NCI-H1092 (cell line): ENCODE measurements at places on chromosomes 7 and 10.

DNA sequence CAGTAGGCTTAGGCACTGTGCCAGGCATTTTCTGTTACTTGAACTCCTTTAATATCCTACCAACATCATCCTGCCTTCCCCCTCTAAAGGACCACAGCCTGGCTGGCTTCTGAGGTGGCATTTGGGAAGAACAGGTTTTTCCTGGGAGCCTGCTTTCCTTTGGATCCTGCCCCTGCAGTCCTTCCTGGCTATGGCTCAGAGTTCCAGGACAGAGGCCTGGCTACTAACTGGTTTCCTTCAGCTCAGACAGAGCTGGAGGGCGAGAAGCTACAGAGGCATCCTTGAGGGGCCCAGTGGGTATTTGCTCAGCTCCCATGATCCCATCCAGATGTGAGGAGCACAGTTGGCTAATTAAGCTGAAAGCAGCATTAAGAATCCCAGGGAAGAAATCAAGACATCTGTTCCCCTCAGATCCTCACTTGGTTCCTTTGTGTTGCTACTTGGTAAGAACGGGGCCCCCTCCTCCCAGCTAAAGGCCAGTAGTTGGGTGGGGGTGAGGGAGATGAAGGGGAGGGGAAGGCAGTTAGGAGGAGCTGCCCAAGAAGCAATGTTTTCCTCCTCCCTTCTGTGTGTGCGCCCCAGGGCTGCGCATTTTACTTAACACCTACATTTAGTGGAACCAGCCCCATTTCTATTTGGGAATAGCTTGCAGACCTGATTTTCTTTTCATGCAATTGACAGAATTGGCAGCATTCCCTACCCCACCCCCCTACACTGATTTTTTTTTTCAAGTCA, 142.6 kb upstream of the SORCS3 start:
- no peak for DNase-seq

DNA sequence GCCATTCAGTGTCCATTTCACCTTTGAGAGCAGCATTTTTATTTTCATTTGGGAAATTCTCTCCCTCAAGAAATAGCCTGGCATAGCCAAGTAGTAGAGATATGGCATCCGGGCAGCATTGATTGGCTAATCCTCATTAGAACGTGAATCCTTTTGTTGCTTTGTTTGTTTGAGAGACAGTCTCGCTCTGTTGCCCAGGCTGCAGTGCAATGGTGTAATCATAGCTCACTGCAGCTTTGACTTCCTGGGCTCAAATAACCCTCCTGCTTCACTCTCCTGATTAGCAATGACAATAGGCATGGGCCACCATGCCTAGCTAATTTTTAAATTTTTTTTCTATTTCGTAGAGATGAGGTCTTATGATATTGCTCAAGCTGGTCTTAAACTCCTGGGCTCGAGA, 1174.9 kb upstream of the AUTS2 start:
- DNase-seq = no peak

DNA sequence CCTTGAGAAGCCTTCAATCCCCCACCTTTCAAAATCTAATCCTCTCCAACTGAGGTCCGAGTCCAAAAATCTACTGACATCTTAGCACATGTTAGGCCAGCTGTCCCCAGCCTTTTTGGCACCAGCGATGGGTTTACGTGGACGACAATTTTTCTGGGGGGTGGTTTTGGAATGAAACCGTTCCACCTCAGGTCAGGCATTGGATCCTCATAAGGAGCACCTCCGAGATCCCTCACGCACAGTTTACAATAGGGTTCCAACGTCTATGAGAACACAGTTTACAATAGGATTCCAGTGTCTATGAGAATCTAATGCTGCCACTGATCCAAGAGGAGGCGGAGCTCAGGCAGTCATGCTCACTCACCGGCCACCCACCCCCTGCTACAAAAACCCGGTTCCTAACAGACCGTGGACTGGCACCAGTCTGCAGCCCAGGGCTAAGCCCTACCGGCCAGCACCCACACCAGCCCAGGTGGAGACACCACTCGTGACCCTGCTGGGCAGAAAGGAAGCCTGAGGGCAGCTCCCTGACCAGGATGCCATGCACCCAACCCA, 107.6 kb downstream of the DIP2C start:
- no peak for DNase-seq

DNA sequence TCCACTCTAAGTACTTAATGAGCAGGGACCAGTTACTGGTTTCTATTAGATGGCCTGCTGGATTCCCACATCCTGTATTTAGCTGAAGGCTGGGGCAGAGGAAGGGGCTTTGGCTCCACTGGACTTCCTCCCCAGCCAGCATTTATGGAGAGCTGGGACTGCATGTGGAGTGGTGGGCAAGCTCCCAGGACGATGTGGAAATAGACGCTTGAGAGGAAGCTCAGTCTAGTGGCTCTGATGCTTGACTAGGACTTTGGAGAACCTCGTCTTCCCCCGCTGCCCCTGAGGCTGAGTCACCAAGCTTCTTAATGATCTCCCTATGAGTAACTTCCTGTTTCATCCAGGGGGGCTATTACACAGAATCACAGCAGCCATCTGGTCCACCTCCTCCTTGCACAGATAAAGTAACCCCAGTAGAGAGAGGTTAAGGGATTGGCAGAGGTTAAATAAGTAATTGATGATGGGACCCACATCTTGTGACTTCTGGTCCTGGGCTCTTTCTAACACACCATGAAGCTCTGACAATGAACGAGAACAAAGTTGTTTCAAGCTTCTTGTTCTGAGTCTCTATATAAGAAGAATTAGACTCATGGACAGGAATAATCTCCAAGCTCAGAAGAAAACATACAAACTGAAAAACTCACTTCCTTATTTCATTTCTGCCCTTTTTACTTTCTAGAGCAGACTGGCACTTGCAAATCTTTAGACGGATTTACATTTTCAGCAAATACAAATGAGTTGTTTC, 126.2 kb downstream of the PRPF18 start:
- DNase-seq = no peak

DNA sequence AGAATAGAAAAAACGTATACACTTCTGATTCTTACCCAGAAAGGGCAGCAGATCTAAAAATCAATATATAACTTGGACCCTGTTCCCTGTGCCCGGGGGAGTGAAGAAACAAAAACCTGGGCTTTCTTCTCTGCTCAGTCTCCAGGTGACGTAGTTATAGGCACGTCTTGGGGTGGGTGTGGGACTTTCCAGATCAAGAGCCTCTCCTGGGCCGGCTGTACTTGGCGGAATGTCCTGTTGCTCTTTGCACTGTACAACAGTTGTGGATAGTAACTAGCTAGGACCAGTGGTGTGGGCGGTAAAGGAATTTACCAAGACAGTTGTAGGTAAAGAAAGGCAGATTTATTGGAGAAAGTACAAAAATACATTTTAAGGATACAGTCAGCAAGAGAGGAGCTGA, 40.4 kb upstream of the STEAP4 start:
- no peak for DNase-seq

GRCh38 chr7:30997316-30997715, 33.6 kb downstream of the GHRHR start:
- no peak for DNase-seq

DNA sequence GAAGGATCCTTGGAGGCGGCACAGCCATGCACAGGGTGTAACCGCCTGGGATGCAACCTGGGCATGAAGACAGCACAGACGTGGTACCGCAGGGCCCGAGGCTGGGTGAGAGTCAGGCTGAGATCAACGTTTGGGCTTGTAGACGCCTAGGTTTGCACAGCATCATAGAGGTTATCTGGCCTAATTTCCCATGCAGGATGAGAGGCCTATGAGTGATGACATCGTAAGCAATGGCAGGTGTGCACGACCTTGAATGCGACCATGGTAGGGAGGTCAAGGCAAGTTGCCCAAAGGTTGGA, 7.5 kb downstream of the CALML3 start:
- DNase-seq = no peak

- DNase-seq = no peak
Observed at GRCh38 chr7:151432658-151433521, 7.1 kb downstream of the CRYGN start.

DNA sequence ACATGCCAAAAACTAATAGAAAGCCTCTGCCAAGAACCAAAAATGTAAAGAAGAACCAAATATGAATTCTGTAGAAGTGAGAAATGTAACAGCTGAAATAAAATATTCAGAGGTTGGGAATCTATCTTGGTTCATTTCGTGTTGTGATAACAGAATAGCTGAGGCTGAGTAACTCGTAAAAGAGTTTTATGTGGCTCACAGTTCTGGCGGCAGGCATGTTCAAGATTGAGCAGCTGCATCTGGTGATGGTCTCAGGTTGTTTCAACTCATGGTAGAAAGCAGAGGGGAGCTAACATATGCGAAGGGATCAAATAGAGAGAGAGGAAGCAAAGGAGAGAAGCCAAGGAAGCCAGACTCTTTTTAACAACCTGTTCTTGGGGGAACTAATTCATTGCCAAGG, 717.2 kb downstream of the TNS3 start:
- DNase-seq = no peak

GRCh38 chr10:49285232-49285631, 13.7 kb upstream of the C10orf71 start:
- no peak for DNase-seq

DNA sequence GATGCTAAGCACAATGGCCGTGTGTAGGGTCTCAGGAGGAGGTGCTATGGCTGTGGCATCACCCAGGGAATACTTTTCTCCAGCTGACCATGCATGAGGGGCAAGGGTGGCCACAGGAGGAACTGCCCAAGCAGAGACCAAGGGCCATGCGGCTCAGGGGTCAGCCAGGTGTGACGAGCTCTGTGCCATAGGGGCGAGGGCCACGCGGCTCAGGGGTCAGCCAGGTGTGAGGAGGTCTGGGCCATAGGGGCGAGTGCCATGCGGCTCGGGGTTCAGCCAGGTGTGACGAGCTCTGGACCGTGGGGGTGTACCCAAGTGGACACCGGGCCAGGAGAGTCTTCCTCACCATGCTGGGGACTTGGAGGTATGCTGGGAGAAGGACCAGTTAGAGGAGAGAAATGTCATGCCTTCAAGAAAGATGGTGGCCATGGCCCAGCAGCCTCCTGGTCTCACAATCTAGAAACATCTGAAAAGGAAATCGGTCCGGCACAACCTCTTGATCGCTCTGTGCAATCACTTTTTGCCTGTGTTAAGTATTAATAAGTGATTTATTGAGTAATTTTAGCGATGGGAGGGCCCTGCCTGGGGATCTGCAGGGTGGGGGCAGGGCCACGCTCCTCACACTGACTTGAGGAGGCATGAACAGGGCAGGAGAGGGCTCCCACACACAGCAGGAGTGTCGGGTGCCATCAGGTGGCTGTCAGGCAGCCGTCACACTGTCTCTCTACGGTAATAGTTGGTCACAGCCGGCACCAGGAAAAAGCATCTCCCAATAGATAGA, 265.0 kb downstream of the ADARB2 start:
- DNase-seq = no peak

DNA sequence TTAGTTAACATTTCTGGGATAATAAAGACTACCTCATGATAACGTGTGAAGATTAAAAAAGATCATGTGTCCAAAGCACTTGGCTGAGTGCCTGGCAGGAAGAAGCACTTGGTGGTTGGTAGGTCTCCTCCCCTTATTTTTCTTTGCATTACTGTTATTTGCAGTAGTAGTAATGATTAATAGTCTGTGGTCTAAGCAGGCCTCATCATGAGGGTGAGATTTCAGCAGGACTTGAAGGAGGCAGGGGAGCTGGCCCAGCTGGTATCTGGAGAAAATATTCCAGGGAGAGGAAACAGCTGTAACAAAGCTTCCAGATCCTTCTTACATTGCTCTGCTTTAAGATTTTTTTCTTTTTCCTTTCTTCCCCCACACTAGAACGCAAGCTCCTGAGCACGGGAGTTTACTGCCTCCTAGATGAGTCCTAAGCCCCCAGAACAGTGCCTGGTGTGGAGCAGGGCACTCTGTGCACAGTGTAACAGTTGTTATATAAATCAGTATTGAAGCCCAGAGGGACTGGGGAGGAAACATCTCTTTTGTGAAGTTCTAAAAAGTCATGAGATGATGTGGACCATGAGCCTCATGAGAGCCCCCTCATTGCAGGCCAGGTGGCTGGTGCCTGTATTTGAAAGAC, 31.1 kb upstream of the RHEB start:
- DNase-seq = no peak

GRCh38 chr7:131087756-131088658, 239.7 kb upstream of the MKLN1 start:
- no peak for DNase-seq
